ENCODE measurements at places on chromosomes 6 and 20.

DNA sequence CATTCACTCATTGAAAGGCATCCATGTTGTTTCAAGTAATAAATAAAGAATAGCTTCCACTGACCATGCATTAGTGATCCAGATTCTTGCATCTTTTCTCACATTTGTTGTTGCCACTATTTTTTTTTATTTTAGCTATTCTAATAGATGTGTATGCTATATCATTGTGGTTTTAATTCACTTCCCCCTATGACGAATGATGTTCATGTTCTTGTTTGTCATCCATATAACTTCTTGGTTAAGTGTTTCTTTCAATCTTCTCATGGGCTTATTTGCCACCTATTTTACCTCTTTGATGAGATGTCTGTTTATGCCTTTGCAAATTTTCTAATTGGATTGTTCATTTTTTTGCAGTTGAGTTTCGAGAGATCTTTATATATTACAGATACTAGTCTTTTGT lies 681.2 kb downstream of the HDGFL1 start:
- DNase-seq: no peak

- no peak for DNase-seq
Measured at GRCh38 chr6:134415656-134416055, 97.7 kb upstream of the SGK1 start.

DNA sequence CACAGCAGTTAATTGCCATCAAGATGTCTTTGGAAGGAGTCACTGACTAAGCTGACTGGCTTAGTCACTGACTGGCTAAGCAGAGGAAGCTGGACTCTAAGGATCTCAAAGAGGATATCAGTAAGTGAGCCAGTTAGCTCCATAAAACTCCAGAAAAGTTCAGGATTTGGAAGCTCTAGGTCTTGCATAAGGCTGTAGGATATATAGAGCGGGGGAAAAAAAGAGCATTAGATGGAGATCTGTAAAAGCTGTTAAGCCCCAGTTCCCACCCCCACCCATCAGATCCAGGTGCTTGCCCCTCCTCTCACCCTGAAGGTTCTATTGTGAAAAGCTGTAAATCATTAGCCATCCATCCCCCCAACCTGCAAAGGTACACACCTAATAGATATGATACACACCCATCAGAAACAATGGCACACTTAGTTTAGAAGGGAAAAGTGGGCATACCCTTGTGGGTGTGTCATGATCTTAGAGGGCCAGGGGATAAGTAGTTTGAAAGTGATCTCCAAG lies 32.2 kb downstream of the CARMIL1 start:
- DNase-seq: no peak

- DNase-seq: no peak
Measured at GRCh38 chr6:121430514-121431460, 4.7 kb upstream of the GJA1 start.

DNA sequence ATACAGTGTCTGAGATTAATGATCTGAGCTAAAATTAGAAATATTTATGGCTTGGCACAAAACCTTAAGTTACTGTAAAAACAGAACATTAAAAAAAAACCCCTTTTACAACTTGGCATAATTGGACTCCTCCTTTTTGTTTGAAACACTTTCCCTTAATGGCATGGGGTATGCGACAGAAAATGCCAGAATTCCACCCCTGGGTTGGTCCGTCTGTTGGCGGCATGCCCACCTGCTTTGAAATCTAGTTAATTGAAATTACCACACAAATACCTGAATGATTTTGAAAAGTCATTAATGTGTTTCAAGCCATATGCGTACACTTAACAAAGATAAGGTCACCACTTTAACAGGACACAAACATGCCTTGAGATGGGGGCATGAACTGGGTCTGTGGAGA lies 175.1 kb upstream of the FOXQ1 start:
- DNase-seq: no peak

GRCh38 chr20:14576196-14576877 lies 238.9 kb upstream of the FLRT3 start:
- no peak for DNase-seq

- DNase-seq: no peak
Measured at GRCh38 chr6:3006476-3006875, 6.8 kb downstream of the NQO2 start.

DNA sequence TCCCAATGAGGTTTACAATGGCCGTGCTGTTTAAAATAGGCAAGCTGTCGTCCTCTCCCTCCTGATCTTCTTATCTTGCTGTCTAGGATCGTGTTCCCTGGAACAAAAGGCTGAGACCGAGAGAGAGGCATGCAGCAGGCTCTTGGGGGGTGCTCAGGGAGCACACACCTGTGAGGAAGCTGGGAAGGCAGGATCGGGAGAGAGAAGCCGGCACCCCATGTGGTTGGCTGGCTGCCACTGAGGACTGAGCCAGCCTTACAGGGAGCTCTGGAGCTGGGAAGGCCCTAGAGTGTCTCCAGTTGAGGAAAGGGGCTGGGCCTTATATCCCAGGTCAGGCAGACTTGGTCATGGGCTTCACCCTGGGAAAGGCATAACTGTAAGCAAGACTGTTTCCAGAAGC lies 184.2 kb downstream of the LY86 start:
- DNase-seq: no peak

DNA sequence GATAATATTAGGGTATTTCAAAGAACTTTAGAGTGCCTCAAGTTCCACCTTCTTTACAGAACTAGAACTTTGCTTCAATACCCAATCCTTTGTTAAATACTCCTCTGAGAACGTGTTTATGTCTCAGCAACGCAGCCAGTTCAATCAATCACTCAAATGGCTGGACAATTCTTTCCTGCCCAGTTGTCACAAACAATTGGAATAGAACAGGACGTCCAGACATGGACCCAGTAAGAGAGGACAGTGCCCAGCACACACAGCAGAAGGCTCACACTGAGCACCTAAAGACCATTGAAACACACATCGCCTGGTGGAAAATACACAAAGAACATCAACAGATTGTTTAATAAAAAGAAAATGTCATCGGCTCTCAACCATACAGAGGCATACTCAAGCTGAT lies 140.6 kb downstream of the TTLL2 start:
- no peak for DNase-seq

DNA sequence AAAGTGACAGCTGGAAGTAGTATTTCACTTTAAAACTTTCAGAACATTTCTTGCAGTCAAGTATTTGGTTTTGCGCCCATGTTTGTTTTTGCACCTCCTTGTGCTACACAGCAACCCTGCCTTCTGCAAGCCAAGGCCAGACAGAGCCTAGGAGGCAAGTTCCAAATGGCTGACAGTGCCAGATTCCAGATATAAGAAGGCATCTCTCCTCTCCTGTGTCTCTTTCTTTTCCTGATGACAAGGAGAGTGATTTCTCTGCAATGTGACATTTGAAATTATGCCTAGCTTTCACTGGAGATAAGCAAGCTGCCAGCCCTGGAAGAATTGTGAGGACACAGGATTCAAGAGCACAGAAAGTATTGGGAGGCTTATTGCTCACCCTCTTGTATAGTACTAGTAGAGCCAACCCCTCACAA lies 149.1 kb upstream of the TENT5A start:
- no peak for DNase-seq

DNA sequence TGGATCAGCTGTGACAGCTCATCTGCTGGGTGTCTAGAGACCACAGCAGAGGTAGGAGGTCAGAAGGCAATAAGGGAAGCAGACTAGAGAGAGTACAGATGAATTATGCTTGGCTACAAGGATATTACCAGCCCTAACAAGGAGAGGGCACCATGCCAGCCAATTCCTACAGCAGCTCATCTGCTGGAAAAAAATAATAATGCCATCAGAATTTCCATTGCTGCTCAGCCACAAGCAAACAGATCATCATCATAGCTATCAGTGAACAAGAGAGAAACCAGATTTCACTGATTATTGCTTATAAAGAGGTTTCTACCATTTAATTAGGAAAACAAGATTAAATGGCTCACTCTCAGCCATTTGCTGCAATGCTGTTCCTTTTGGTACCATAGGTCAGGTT lies 66.5 kb downstream of the PSMG4 start:
- no peak for DNase-seq

- DNase-seq: no peak
Measured at GRCh38 chr6:39982720-39983119, 48.5 kb upstream of the MOCS1 start.

GRCh38 chr6:142783499-142783898 lies 161.5 kb downstream of the HIVEP2 start:
- no peak for DNase-seq

GRCh38 chr20:46507760-46508407 lies 5.5 kb downstream of the ZNF334 start:
- DNase-seq: no peak

DNA sequence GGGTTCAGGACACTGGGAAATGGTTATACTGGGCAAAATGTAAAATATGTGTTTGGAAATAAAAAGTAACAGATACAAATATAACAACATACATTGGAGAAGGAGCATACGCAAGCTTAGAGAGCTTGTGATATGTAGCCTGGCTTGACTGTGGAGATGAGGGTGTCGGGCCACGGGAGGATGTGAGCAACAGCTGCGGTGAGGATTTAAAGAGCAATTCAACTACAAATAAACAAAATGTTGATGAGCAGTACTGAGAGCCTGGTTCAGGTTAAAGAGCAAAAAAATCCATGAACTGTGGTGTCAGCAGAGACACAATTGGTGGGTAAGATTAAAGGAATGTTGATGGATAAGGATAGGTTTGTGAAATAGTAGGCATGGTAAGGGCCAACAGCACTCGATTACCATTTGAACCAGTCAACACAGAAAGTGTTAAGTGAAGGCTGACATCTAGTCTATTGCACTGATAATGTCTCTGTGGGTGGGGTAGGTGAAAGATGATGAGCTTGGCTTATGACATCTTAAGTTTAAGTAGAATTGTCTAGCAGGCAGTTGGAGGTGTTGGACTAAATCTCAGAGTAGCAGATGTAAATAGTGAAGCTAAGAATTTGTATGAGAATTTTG lies 723.2 kb downstream of the EPM2A start:
- no peak for DNase-seq

GRCh38 chr6:41097467-41098090 lies 24.8 kb downstream of the NFYA start:
- no peak for DNase-seq

GRCh38 chr6:40439026-40439800 lies 148.0 kb downstream of the LRFN2 start:
- no peak for DNase-seq

GRCh38 chr20:13245250-13245723 lies 24.2 kb downstream of the ISM1 start:
- no peak for DNase-seq

- no peak for DNase-seq
Measured at GRCh38 chr6:169277619-169278018, 24.0 kb upstream of the THBS2 start.

DNA sequence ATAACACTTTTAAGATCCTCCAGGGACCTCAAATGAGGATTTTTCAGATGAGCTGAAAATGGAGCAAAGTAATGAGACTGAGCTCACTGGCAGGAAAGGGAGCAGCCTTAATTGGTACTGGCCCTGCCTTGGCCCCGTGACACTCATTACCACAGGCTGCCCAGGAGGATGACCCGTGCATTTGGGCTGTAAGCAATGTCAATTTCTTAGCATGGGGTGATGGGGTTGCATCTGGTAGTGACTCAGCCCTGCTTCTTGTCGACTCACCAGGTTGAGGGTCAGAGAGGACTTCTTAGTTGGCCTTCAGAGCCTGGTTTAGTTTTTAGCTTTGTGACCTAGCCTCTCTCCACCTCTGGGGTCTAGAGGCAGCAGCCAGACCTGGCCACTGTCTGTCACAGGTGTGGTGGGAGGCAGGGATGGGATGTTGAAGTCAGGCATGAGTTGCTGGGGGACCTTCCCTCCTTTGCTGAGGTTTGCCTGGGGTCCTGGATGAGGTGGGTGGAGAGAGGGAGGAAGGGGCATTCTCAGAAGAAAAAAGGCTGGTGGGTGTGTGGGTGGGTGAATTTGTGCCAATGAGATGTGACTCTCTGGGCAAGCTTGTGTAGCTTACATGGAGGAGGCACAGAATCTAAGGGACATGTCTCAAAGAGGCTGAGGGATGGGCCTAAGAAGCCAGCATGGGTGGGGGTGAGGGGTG lies 25.9 kb upstream of the EPB41L1 start:
- DNase-seq: no peak

DNA sequence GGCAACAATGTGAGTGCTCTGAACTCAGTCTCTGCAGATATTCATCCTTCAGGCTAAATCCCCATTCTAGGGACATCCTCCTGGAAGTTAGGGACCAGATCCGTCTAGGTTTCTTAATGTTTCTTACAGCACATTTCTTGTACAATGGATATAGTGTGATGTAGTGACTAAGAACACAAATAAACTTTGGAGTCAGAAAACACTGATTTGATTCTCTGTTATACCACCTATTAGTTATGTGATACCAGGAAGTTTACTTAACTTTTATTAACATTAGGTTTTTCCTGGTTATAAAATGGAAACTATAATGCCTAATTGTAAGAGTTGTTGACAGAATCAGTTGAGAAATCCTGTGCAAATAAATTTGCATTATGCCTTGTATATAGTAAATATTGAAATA lies 57.6 kb upstream of the KCNQ5 start:
- DNase-seq: no peak

DNA sequence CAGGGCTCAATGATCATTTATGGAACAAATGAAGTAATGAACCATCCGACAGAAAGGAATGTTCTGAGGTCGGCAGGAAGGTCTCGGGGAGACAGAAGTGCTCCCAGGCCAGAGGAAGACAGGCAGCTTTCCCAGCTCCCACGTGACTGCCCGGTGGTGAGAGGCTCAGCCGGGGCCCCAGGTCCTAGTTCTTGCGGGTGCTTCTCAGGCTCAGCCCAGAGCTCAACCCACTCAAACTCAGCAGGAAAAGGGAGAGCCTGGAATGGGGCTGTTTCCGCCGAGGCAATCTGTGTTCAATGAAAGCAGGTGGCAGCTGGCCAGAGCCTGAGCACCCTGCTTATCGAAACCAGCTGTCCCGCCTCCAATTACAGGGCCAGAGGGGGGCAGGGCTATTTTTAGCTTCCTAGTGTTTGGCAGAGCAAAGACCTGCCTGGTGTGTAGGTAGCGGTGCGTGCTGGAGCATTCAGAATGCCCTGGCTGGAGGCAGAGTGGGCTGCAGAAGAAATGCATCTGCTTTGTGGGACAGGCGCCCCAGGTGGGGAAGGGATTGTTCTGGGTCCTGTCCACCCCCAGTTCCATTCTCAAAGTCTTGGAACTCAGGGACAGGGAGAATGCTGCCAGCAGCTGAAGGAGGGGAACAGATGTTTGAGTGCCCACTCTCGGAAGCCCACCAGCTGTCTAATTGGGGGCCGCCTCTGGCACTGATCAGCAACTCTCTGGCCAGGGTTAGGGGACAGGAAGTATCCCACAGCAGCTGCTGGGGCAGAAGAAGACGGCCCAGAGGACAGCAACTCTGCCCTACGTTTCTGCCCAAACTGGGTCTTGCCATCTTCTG lies 145.1 kb downstream of the PREX1 start:
- no peak for DNase-seq
